ENCODE measurements at places on chromosomes 3 and 15. TPM values are rescaled to one million over a fixed set of nuclear protein-coding genes. Genes with fewer than 3 reads are reported as not detected.

Gene SRGAP3
- total RNA-seq, result 7.9 TPM

Gene PRTG
- total RNA-seq, result 0.59 TPM

Gene CACNA2D2
- 1.9 TPM for total RNA-seq

Gene ABHD2
- total RNA-seq, result 112 TPM

Gene GRAMD1C
- total RNA-seq, result 16.1 TPM

Gene ILDR1
- 27.6 TPM for total RNA-seq

Gene PDZRN3
- 14.2 TPM for total RNA-seq

Gene MESD
- 21.2 TPM for total RNA-seq

Gene NME9
- 0.39 TPM for total RNA-seq

Gene EFCAB12
- 0.56 TPM for total RNA-seq

Gene IQCH
- 1.8 TPM for total RNA-seq

Gene SRP14
- total RNA-seq, result 144 TPM

Gene CPLX3
- not detected for total RNA-seq

Gene ERICH6
- not detected for total RNA-seq
